Breast epithelium (tissue), 4 donors: ENCODE measurements at places on chromosomes 3 and 15.

- DNase-seq = no peak
Measured at GRCh38 chr3:102248981-102249705, 185.7 kb upstream of the ZPLD1 start.

GRCh38 chr15:97009031-97009431, 678.5 kb downstream of the NR2F2 start:
- DNase-seq = no peak

GRCh38 chr3:59436164-59436958, 386.5 kb upstream of the CFAP20DC start:
- no peak for DNase-seq

DNA sequence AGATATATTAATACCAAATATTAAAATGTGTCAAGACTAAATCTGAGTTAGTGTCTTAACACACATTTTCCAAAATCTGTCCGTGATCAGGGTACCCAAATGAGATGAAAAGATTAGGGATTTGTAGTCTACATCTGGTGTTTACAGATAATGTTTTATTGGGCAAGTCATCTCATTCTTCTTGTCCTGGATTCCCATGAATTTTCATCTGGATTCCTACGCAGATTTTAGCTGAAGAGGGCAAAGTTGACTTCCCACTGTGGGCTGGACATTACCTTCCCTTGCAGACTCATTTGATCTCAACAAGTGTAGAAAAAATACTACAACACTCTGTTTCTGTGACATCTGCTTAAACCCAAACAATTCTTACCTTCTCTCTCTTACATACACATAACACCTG, 79.1 kb downstream of the CEP63 start:
- DNase-seq = no peak

GRCh38 chr15:38274135-38274534, 21.5 kb downstream of the SPRED1 start:
- DNase-seq = no peak
